ENCODE measurements at places on chromosomes 11 and 22.

DNA sequence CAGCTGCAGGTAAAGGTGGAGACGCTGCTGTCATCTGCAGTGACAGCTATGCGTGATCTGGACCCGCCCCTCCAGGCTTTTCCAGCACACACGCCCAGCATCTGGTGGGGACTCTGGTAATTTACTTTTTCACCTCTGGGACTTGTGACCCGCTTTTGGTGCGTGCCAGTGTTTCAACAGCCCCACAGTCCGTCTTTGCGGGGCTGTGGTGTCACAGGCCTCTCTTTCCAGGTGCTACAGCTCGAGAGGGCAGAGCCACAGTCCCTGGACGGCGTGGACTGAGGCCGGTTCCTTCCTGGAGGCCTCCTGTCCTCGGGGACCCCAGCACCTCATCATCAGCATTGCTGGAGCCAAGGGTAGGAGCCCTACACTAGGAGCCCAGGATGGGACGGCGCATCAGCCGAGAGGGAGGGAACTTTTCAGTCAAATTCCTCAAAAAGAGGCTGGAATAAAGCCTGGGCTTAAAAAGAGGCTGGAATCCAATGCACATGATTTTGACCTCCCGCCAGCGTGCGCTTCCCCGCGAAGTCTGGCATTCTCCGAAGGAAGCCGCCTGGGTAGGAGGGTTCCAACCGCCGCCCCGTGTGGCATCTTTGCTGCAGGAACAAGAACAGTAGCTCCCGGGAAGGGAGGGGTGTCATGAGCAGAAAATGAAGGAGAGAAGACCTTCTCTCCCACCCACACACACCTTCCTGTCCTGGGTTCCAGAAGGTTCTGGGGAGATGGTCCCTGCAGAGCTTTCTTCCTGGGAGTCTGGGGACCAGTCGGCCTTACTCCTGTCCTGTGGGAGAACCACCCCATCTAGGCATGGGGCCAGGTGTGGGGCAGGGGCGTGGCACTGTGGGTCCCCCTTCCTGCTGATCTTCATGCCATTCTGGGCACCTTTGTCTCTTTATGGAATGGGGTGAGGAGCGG lies 25.7 kb upstream of the KRTAP5-7 start:
- DNase-seq: no peak

GRCh38 chr11:102266099-102266498 lies 51.2 kb upstream of the BIRC3 start:
- no peak for DNase-seq

DNA sequence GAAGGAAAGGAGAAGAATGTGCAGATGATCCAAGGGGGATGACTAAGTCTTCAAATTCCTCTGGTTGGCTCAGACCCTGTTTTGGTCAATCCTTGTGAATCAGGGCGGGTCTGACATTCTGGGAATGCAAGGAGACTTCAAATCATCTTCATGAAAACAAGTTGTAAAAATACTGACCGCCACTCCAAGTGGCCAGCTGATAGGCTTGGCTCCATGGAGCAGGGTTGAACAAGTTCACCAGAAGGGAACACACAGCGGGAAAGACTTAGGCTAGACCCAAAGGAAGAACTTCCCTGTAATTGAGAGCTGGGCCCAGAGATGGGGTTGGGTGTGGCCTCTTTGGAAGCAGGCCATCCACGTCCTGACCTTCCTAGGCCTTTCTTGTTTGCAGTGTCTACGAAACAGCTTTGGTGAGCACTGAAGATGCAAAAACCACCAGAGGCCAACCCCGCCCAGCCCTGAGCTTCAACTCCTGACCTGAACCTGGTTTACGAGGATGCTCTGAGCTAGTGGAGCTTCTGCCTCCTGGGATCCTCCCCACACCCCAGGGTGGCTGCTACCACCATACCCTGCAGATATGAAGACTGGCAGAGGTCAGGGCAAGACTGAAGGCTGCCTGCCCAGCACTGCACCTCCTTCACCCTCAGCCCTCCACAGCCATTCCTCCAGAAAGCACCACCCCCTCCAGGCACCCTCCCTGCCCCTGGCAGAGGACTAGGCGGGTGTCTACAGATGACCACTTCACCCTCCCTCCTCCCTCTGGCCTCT lies 26.1 kb downstream of the GDPD5 start:
- no peak for DNase-seq

DNA sequence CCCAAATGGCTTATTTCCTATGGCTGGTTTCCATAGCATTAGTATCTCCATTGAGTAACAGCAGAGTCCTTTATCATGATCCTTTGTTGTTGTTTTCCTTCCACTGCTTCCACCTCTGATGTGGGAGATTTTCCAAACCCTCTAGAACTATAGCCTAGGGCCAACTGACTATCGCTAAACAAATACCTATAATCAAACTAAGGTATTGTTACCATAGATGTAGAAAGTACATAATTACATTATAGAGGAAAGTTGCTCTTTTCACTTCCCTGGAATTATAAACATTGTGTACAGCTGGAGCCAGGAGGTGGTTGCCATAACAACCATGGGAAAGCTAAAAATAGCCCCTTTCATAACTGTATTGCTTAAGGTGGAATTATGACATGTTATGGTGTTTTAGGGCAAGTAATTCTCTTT lies 47.0 kb upstream of the ALKBH3 start:
- no peak for DNase-seq

- no peak for DNase-seq
Observed at GRCh38 chr22:16915701-16916100, 90.5 kb upstream of the XKR3 start.

All from effector CD4-positive, alpha-beta T cell (primary cell).